Activated CD8-positive, alpha-beta T cell treated with anti-CD3 and anti-CD28 coated beads for 36 hours (primary cell): ENCODE measurements at places on chromosomes 3 and 15. TPM values are rescaled to one million over a fixed set of nuclear protein-coding genes. Genes with fewer than 3 reads are reported as not detected.
A peak's percentile ranks its signal among the peaks of the same experiment; 100 is the strongest.

GRCh38 chr15:88908697-88909621 lies 4.2 kb downstream of the MFGE8 start:
- no peak overlapping the region for H3K4me3 ChIP-seq
- DNase-seq, result no peak
- H3K27me3 ChIP-seq, result no peaks in the 10 kb centered on the region
- H3K27ac ChIP-seq, result peak overlapping the region; percentile 49

DNA sequence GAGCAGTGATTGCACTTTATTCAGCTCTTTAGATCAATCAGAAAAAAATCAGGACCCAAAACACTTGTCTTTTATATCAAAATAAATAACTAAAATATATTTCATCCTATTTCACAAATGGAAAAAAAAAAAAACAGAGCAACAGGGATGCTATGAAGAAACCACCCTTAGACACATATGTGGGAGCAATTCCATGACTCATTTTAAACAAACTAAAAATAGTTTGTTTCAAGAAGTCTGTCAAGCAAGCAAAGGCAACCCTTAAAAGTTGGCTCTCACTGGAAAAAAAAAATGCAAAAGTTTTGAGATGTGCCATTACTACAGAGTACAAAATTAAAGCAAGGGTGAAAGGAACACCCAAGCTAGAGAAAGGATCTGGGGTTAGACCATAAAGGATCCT lies 5.7 kb downstream of the ATP13A3 start:
- peak overlapping the region; percentile 81 for H3K27ac ChIP-seq
- peaks cover 50% of the 10 kb centered on the region for H3K4me1 ChIP-seq
- no peak for DNase-seq
- H3K27me3 ChIP-seq, result no peaks in the 10 kb centered on the region
- peaks cover 37% of the 10 kb centered on the region for H3K36me3 ChIP-seq
- no peak overlapping the region for H3K4me3 ChIP-seq

- peak overlapping the region; percentile 77 for H3K27ac ChIP-seq
- peaks cover 63% of the 10 kb centered on the region for H3K4me1 ChIP-seq
- peaks cover 60% of the 10 kb centered on the region for H3K36me3 ChIP-seq
- no peaks in the 10 kb centered on the region for H3K27me3 ChIP-seq
- H3K4me3 ChIP-seq, result peak overlapping the region; percentile 49
These were observed 38.9 kb upstream of the RSL24D1 start for GRCh38 chr15:55235546-55236036.

- DNase-seq, result no peak
- no peaks in the 10 kb centered on the region for H3K27me3 ChIP-seq
- no peaks in the 10 kb centered on the region for H3K36me3 ChIP-seq
These were observed 115.8 kb downstream of the RPLP1 start for GRCh38 chr15:69568173-69569009.

GRCh38 chr3:55264919-55265318 lies 222.2 kb downstream of the WNT5A start:
- no peak for DNase-seq
- H3K36me3 ChIP-seq, result no peaks in the 10 kb centered on the region
- H3K27ac ChIP-seq, result no peak overlapping the region

- no peak for DNase-seq
- H3K27ac ChIP-seq, result no peak overlapping the region
- H3K27me3 ChIP-seq, result no peaks in the 10 kb centered on the region
- no peak overlapping the region for H3K4me3 ChIP-seq
- no peaks in the 10 kb centered on the region for H3K4me1 ChIP-seq
- H3K36me3 ChIP-seq, result peaks cover 30% of the 10 kb centered on the region
These were observed 25.9 kb downstream of the RAD18 start for GRCh38 chr3:8937064-8938020.

GNAT1 gene
- total RNA-seq, result 0.23 TPM

- H3K36me3 ChIP-seq, result peaks cover 5% of the 10 kb centered on the region
- no peak for DNase-seq
- H3K27me3 ChIP-seq, result no peaks in the 10 kb centered on the region
- peaks cover 25% of the 10 kb centered on the region for H3K4me1 ChIP-seq
These were observed 3.8 kb downstream of the PEAK1 start for GRCh38 chr15:77416148-77416455.

- no peak for DNase-seq
- no peaks in the 10 kb centered on the region for H3K27me3 ChIP-seq
- peaks cover 13% of the 10 kb centered on the region for H3K36me3 ChIP-seq
- no peak overlapping the region for H3K27ac ChIP-seq
- no peak overlapping the region for H3K4me3 ChIP-seq
- H3K4me1 ChIP-seq, result no peaks in the 10 kb centered on the region
These were observed 112.8 kb upstream of the CGNL1 start for GRCh38 chr15:57263520-57263919.

GRCh38 chr15:74950078-74950908 lies 6.3 kb downstream of the RPP25 start:
- no peaks in the 10 kb centered on the region for H3K36me3 ChIP-seq
- H3K27ac ChIP-seq, result no peak overlapping the region
- no peak overlapping the region for H3K4me3 ChIP-seq
- peak; percentile 89 for DNase-seq
- no peaks in the 10 kb centered on the region for H3K27me3 ChIP-seq

- H3K36me3 ChIP-seq, result peaks cover 2% of the 10 kb centered on the region
- no peak for DNase-seq
- H3K27ac ChIP-seq, result no peak overlapping the region
These were observed 14.8 kb upstream of the HCN4 start for GRCh38 chr15:73383310-73384189.

DNA sequence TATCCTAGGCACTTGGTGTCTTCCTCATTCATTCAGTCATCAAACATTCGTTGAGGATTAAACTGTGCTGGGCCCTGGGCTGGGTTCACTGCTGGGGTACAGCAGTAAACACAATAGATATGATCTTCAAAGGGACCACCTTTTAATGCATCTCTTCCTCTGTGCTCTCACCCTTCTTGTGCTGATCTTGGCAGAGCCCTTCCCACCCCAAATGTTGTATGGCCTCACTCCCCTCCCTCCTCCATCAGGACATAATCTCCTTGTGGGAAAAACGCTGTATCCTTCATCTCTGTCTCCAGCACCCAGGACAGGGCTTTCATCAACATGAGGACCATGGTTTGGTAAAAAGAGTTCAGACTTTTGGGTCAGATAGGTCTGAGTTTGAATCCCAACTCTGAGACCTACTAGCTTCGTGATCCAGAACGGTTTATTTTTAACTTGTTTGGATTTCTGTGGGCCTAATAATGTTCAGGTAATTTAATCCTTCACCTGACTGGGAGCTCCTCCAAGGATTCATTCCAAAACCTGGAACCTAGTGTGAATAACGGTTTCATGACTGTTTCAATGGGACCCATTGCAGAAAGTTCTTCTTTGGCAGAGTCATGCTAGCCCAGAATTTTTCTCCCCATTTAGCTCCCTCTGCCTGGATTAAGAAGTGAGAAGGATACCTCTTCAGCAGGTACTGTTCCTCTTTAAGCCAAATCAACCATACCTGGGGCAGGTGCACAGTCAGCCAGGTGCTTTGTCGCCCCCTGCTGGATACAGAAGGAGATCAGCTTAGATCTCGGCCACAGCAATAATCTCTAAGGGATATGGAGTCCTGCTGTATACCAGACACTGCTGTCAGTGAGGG lies 5.2 kb upstream of the WNT7A start:
- no peaks in the 10 kb centered on the region for H3K36me3 ChIP-seq
- no peak overlapping the region for H3K27ac ChIP-seq
- no peaks in the 10 kb centered on the region for H3K4me1 ChIP-seq

DNA sequence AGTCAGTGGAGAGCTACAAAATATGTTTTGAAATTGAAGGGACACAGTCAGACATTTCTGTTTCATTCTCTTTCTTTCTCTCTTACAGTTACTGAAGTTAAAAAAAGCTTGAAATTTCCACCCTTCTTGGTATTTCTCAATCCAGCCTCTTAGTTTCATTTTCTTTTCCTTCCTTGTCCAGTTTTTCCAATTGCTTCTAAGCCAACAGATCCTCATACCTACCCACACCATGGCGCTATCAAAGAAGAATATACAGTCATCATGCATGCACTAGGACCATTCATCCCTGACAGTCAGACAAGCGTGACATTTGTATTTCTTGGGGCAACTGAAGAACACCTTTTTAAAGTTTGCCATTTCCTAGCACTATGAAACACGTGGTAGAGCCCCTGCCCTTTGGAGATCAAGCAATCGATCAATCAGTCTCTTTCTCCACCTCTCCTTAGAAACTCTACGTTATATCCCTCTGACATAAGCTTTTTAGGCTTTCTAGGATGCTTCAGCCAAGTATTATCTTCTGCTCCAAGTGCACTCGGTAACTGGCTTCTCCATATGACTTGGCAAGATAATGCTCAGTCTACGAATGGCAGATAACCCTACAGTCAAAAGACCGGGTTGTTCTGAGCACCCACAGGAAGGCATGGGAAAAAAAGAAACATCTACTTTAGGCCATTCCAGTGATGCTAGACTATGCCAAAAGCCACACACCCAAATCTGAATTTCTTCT lies 65.4 kb downstream of the FBN1 start:
- peaks cover 1% of the 10 kb centered on the region for H3K27me3 ChIP-seq
- DNase-seq, result no peak
- no peak overlapping the region for H3K4me3 ChIP-seq
- no peaks in the 10 kb centered on the region for H3K36me3 ChIP-seq
- H3K4me1 ChIP-seq, result no peaks in the 10 kb centered on the region

ALDH1A3 gene
- not detected for total RNA-seq

YEATS2 gene
- total RNA-seq, result 67.7 TPM

GRCh38 chr3:47005212-47006144 lies 26.0 kb downstream of the NBEAL2 start:
- H3K27me3 ChIP-seq, result no peaks in the 10 kb centered on the region
- H3K27ac ChIP-seq, result no peak overlapping the region
- H3K4me1 ChIP-seq, result peaks cover 9% of the 10 kb centered on the region
- peaks cover 20% of the 10 kb centered on the region for H3K36me3 ChIP-seq
